NCI-H345 (cell line): ENCODE measurements at places on chromosomes 7 and 10.

GRCh38 chr7:40300146-40300670 is 165.4 kb downstream of the SUGCT start:
- no peak for DNase-seq

DNA sequence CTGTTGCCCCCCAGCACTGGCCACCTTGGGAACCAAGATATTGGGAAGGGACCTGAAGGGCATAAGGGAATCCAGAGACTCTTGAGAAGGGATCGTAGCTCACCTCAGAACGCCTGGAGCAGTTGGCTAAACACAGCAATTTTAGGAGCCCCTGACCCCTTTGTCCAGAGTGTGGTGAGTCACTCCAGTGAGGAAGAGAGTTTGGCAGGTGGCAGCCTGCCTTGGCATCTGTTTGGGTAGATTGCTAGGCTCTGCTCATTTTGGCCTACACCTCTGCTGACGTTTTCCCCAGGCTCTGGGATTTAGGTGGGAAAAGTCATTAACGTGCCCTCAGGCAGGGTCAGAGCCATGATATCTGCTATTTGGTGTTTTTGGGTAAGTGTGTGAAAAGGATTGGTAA is 100.6 kb downstream of the GRB10 start:
- no peak for DNase-seq

- DNase-seq = no peak
Measured at GRCh38 chr7:137931823-137932222, 70.1 kb downstream of the CREB3L2 start.

GRCh38 chr10:31020209-31020608 is 11.5 kb downstream of the ZNF438 start:
- DNase-seq = no peak

DNA sequence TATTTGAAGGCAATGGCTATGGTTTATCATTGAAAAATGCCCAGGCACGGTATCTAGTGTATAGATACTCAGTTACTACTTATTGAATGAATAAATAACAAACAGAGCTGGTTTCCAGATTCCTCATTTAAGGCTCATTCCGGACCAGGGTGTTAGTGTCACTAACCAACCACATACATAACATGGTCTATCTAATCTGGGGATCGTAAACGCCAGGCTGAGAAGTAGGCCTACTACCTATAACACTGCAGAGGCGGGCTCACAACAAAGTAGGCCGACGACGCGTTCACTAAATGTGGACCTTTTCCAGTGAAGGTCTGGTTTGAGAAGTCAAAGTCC is 423 bp downstream of the LSM5 start:
- DNase-seq = no peak

DNA sequence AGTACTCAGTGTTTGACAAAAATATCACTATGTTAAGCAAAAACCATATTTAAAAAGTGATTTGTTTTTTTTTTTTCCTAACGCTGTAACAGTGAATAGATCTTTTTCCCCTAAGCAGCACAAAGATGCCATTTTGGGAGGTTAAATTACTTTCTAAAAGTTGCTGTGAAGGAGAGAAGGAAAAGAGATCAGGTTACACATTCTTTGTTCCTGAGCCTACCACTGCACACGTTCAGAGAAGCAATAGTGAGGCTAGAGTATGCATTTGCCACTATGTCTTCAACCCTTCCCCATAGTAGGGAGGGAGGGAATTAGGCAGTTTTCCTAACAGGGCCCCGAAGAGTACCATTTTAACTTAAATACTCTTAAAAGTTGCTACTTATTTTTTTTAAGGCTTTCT is 38.9 kb downstream of the BMPR1A start:
- no peak for DNase-seq
